Effector memory CD8-positive, alpha-beta T cell (primary cell): ENCODE measurements at places on chromosomes 5 and 9.

DNA sequence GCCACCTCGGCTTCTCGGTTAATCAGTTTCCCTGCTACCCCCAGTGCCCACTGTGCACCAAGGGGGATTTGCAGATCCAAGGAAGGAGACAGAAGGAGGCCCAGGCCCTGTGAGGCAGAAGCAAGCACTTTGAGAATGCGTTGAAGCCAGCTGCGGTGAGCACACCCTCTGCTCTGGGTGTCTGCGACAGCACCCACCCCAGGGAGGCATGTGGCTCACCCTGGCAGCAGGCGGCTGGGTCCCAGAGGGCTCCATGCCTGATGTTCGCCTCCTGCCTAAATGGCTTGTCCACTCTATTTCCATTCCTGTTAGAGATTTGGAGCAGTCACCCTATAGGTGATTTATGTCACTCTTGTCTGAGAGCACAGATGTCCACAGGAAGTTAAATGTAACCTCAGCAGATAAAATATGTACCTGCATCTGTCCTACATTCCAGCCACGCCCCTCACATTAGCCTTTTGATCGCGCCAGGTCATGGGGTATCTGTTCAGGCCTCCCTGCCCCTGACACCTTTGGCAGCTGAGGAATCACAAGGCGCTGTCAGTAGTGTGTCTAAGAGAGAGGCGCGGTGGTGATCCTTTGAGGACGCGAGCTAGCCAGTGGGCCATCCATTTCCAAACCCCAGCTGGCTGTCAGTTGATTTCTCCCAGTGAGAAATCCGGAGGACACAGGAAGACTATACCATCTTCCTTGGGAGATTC, 28.1 kb downstream of the PTGES2 start:
- H3K27me3 ChIP-seq = no peaks in the 10 kb centered on the region
- H3K27ac ChIP-seq = peak overlapping the region; percentile 57
- no peak overlapping the region for H3K4me3 ChIP-seq
- peaks cover 33% of the 10 kb centered on the region for H3K36me3 ChIP-seq
- no peak for DNase-seq

GRCh38 chr5:179837076-179838011, 16.6 kb downstream of the SQSTM1 start:
- H3K27ac ChIP-seq = peak overlapping the region; percentile 93
- H3K27me3 ChIP-seq = no peaks in the 10 kb centered on the region
- peaks cover 86% of the 10 kb centered on the region for H3K36me3 ChIP-seq
- H3K4me3 ChIP-seq = peak overlapping the region; percentile 69

DNA sequence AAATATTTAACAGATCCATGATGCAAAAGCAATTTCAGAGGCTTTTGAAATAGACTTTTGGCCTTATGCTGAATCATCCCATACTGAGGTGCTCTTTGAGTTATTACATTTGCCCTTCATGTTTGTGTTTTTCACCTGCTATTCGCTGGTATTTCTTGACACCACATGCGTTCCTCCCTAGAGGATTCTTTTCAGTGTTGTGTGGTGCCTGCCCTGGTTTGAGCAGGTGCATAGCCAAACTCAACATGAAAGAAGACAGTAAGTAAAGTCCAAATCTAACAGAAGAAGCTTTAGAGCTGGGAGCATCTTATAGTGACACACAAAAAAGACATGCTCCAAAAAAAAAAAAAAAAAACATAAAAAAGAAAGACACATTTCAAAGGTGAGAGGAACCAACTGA, 796.3 kb downstream of the SEMA5A start:
- H3K4me3 ChIP-seq = no peak overlapping the region
- H3K27ac ChIP-seq = no peak overlapping the region
- H3K36me3 ChIP-seq = no peaks in the 10 kb centered on the region
- H3K4me1 ChIP-seq = no peaks in the 10 kb centered on the region

DNA sequence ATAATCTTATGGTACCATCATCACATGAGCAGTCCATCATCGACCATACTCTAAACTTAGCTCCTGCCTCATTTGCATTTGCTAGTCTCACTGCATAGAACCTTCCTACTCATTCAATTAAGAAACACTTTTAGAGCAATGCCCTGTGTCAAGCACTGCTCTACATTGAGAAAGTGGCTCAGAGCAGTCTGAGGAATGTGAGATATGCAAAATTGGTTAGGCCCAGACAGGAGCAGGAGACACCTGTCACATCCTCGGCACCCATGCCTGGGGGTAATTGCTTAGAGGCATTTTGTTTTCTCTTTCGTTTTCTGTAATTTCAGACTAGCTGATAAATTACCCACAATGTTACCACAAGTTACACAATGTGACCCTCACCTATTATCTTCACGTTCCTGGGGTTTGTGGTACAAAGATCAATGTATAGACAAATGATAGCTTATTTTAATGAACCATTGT, 4.9 kb upstream of the RARS1 start:
- no peaks in the 10 kb centered on the region for H3K27me3 ChIP-seq
- H3K27ac ChIP-seq = no peak overlapping the region
- no peak for DNase-seq
- peak overlapping the region; percentile 50 for H3K4me3 ChIP-seq

DNA sequence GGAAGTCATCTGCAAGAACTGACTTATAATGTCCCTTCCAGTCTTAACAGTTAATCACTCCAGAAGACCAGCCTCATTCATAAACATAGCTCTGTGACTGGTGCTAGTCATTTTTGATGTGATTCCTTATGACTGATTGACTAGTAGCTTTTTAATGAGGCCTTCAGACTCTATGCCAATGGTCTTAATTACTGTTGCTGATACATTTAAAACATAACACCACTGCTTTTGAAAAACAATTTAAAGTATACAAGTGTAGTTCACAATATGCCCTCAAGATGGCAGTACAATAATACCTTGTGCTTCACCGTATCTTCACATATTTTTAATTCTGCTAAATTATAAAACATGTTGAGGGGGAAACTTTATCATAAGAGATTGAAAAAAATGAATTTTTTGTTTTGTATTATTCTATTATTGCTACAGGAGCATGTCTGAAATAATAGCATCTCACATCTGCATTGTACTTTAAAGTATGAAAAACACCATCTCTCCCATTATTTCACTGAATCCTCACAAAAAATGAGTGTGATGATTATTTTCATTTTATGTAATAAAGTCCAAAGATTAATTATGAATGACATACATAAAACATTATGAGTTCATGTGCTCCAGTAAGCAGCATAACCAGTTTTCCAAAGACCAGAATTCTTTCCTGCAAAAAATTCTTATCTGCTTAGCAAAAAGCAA, 55.2 kb upstream of the SHISAL2B start:
- H3K4me3 ChIP-seq = no peak overlapping the region
- no peak for DNase-seq
- peaks cover 31% of the 10 kb centered on the region for H3K27me3 ChIP-seq
- H3K4me1 ChIP-seq = peaks cover 7% of the 10 kb centered on the region
- no peak overlapping the region for H3K27ac ChIP-seq
- no peaks in the 10 kb centered on the region for H3K36me3 ChIP-seq

GRCh38 chr5:531101-531748, 7.0 kb upstream of the SLC9A3 start:
- H3K27me3 ChIP-seq = peaks cover 67% of the 10 kb centered on the region
- peaks cover 2% of the 10 kb centered on the region for H3K36me3 ChIP-seq
- peaks cover 15% of the 10 kb centered on the region for H3K4me1 ChIP-seq
- H3K4me3 ChIP-seq = no peak overlapping the region

- H3K4me3 ChIP-seq = no peak overlapping the region
- no peak overlapping the region for H3K27ac ChIP-seq
- no peaks in the 10 kb centered on the region for H3K4me1 ChIP-seq
- peaks cover 4% of the 10 kb centered on the region for H3K36me3 ChIP-seq
- no peak for DNase-seq
Measured at GRCh38 chr9:135559606-135560005, 1.9 kb upstream of the PAEP start.

GRCh38 chr9:21546949-21547348, 64.8 kb upstream of the IFNE start:
- no peaks in the 10 kb centered on the region for H3K4me1 ChIP-seq
- H3K36me3 ChIP-seq = no peaks in the 10 kb centered on the region
- H3K4me3 ChIP-seq = no peak overlapping the region

GRCh38 chr5:87916320-87916719, 352.3 kb downstream of the TMEM161B start:
- H3K4me1 ChIP-seq = no peaks in the 10 kb centered on the region
- H3K27me3 ChIP-seq = no peaks in the 10 kb centered on the region
- no peaks in the 10 kb centered on the region for H3K36me3 ChIP-seq
- H3K4me3 ChIP-seq = no peak overlapping the region

- H3K4me3 ChIP-seq = peak overlapping the region; percentile 75
- no peak for DNase-seq
- H3K27ac ChIP-seq = no peak overlapping the region
Measured at GRCh38 chr9:127568618-127568970, 43.5 kb upstream of the STXBP1 start.

DNA sequence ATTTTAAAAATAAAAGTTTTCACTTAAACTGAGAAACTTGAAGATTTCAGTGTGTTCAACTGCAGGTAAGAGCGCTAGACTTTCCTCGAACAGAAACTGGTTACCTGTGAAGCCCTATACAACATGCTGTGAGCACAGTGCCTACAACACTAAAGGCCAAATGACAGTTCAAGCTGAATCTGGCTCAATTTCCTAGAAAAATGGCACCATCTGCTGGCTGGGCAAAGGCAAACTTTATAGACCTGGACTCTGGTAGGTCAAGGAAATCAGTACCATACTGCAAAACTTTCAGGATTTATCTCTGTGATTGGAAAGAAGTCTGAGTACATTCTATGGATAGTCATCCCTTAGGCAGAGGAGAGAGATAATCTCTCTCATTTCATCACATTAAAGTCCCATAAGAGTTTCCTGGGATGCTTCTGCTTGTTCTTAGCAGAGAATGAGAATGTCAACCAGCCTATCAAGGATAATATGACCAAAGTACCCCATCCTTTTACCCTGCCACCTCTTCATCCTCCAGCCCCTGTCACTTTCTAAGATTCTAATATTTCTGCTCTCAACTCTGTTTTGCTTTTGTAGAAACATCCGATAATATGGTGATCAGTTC, 31.8 kb upstream of the FOXB2 start:
- H3K4me1 ChIP-seq = no peaks in the 10 kb centered on the region
- H3K27me3 ChIP-seq = peaks cover 6% of the 10 kb centered on the region
- H3K27ac ChIP-seq = no peak overlapping the region
- no peak overlapping the region for H3K4me3 ChIP-seq
- no peaks in the 10 kb centered on the region for H3K36me3 ChIP-seq

DNA sequence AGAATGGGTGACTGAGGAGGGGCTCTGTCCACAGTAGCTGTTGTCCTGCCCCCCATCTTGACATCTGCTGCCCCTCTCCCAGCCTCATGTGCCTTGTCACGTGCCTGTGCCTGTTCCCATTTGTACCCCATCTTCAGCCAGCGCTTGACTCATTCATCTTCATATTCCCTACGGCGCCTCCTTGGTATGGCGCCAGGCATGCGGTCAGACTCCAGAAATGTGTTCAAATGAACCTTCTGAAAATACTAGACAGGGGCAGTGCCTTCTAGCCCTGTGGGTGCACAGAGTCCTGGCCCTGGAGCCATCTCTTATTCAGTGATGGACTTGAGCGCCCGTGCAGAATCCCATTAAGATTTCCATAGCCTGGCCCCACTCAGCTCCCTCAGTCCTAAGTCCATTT, 46.2 kb downstream of the CFAP77 start:
- H3K27me3 ChIP-seq = peaks cover 50% of the 10 kb centered on the region
- no peak overlapping the region for H3K27ac ChIP-seq
- no peak for DNase-seq
- peaks cover 7% of the 10 kb centered on the region for H3K4me1 ChIP-seq

DNA sequence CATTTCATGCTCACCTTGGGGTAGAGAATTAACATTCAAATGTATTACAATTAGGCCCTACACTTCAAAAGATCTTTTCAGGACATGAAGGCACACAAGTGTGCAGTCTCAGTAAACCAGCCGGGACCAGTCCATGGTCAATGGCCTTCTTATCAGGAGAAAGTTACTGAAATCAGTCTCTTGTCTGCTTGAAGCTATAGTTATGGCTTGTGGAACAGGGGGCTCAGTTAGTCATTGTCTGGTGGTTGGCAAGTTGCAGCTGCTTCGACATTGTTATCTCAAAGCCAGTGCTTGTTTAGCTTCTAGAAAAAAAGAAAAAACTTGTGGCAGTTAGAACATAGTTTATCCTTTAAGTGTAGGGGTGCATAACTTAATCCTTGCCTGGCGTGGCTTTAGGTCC, 213.1 kb upstream of the ACO1 start:
- no peak for DNase-seq
- no peak overlapping the region for H3K4me3 ChIP-seq
- no peaks in the 10 kb centered on the region for H3K36me3 ChIP-seq
- H3K27ac ChIP-seq = no peak overlapping the region

DNA sequence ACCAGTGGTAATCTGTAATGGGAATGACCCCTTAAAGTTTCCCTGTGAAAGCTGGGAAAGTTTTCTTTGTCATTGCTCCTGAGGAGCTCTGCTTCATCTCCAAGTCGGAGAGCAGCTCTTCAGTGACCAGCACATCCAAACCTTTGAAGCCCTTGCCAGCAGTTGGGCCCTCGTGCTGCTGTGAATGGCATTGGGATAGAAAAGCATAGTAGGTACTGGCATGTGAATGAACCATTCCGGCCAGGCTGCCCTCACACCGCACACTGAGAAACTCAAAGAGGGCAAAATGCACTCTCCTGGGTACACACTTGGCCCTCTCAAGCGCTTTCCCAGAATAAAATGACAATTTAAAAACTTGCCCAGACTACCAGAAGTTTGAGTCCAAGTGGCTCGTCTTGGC, 1135.0 kb upstream of the WWC1 start:
- H3K4me3 ChIP-seq = no peak overlapping the region
- no peaks in the 10 kb centered on the region for H3K36me3 ChIP-seq
- H3K27ac ChIP-seq = no peak overlapping the region
- H3K27me3 ChIP-seq = no peaks in the 10 kb centered on the region
- no peaks in the 10 kb centered on the region for H3K4me1 ChIP-seq
- DNase-seq = no peak

GRCh38 chr5:135214897-135215616, 181.0 kb upstream of the PITX1 start:
- no peaks in the 10 kb centered on the region for H3K36me3 ChIP-seq
- no peaks in the 10 kb centered on the region for H3K4me1 ChIP-seq
- H3K4me3 ChIP-seq = no peak overlapping the region

DNA sequence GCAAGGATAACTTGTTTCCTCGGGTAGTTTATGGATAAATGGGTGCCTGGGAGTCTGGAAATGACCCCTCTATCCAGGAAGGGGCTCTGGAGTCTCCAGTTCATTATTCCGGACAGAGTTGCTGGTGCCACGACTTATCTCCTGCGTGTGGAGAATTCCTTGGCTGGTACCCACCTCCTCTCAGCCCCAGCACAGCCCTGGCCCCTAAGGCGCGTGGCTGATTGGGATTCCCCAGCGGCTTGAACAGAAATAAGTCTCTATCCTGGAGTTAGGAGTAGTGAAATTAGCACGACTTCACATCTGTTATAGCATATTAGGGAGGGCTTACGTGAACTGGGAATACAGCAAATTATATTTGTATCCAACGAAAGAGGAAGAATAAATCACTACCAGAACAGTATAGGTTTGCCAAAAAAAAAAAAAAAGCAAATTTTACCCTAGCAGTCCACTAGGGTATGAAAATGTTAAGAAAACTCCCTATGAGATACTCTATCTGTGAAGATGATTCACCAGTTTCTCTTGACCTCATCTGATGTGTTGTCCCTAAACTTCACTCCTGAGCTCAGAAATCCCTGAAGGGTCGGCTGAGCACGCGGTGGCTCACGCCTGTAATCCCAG, 172.5 kb upstream of the OTULINL start:
- no peak for DNase-seq
- peaks cover 10% of the 10 kb centered on the region for H3K4me1 ChIP-seq
- H3K4me3 ChIP-seq = no peak overlapping the region
- no peak overlapping the region for H3K27ac ChIP-seq
